ENCODE measurements at places on chromosomes 7 and 10.

DNA sequence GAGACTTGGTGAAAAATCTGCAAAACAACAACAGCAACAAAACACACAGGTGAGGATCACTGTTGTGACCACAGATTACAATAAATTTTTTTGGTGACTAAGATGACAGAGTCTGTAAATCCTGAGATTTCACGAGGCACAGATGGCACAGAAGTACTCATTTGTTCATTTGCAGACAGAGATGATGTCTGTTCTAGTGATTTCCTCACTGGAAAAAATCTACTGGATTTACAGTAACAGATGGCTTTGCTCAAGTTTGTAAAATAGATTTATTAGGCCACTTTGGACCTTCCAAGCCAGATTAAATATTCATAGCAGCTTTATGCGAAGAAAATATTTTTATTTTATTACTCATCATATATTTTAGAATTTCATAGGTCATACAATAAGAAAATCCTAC, 113.5 kb upstream of the IL6 start:
- no peak for DNase-seq

- DNase-seq, result peak; percentile 31
Observed at GRCh38 chr7:33050535-33051318, 11.8 kb downstream of the NT5C3A start.

GRCh38 chr7:129969881-129970446, 17.2 kb upstream of the UBE2H start:
- DNase-seq, result no peak

DNA sequence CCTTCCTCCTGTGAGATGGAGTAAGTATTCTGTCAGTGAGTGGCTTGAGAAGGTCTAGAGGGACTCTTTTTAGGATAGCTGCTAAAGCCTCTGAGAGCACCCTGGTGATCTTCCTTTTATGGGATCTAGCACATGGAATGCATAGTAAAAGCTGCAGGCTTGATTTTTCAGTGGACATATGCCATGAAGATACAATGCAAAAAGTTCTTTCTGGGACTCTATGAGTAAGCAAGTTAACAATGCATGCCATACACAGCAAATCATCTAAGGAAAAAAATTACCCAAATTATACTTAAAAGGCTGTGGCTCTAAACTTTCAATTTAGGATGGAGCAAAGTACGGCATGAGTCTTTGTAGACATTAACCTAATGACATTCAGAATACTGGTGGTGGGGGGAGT, 154.5 kb downstream of the SGMS1 start:
- no peak for DNase-seq

GRCh38 chr7:115009139-115009538, 87.2 kb downstream of the MDFIC start:
- DNase-seq, result no peak

All from naive thymus-derived CD8-positive, alpha-beta T cell (primary cell).